Natural killer cell (primary cell): ENCODE measurements at places on chromosomes 2 and 18. TPM values are rescaled to one million over a fixed set of nuclear protein-coding genes. Genes with fewer than 3 reads are reported as not detected.
A peak's percentile ranks its signal among the peaks of the same experiment; 100 is the strongest.

GRCh38 chr2:182594286-182594685 lies 121.8 kb upstream of the DNAJC10 start:
- H3K4me3 ChIP-seq: no peak overlapping the region
- no peaks in the 10 kb centered on the region for H3K36me3 ChIP-seq
- no peaks in the 10 kb centered on the region for H3K4me1 ChIP-seq
- no peak for DNase-seq
- H3K27ac ChIP-seq: no peak overlapping the region

DNA sequence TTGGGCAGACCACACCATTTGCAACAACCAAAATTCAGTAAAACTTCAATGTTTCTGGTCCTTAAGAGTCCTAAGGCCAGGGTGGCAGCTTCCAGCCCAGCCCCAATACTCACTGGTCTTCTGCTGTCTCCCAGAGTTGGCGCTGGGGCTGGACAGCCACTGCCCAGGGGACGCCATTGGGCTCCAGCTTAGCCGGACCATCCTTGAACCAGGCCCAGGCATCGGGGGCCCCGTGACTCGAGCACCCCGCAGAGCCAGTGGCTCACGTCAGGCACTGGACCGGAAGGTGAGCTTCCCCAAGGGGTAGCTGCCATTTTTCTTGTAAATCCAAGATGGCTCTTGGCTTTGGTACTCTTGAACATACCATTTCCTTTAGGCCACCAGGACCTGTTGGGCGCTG lies 21.8 kb downstream of the SNED1 start:
- no peaks in the 10 kb centered on the region for H3K27me3 ChIP-seq
- H3K27ac ChIP-seq: no peak overlapping the region

GRCh38 chr2:224584111-224584784 lies 915 bp downstream of the CUL3 start:
- H3K4me3 ChIP-seq: peak overlapping the region; percentile 83
- H3K4me1 ChIP-seq: peaks cover 30% of the 10 kb centered on the region
- H3K27ac ChIP-seq: peak overlapping the region; percentile 62
- no peaks in the 10 kb centered on the region for H3K36me3 ChIP-seq

DNA sequence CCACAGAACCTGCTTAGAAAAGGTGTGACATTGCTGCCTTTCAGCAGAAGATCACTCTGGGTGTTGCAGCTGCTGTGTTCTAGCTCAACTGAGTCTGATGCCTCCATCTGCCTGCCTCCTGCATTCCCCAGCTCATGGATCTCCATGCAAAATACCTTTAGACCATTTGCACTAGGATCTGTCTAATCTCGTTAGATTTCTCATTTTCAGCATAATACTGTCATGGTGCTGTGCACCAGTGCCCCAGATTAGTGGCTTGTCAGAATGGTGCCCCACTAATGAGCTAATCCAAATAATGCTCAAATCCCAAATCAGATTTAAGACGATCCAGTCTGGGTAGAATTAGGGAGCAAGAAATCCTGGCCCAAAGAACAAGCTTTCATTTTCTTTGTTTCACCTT lies 284.4 kb upstream of the PARD3B start:
- no peak for DNase-seq
- no peak overlapping the region for H3K4me3 ChIP-seq
- no peak overlapping the region for H3K27ac ChIP-seq
- H3K4me1 ChIP-seq: no peaks in the 10 kb centered on the region
- H3K27me3 ChIP-seq: no peaks in the 10 kb centered on the region

LRP1B gene
- not detected for total RNA-seq

SH3RF3 gene
- total RNA-seq: 0.34 TPM

DNA sequence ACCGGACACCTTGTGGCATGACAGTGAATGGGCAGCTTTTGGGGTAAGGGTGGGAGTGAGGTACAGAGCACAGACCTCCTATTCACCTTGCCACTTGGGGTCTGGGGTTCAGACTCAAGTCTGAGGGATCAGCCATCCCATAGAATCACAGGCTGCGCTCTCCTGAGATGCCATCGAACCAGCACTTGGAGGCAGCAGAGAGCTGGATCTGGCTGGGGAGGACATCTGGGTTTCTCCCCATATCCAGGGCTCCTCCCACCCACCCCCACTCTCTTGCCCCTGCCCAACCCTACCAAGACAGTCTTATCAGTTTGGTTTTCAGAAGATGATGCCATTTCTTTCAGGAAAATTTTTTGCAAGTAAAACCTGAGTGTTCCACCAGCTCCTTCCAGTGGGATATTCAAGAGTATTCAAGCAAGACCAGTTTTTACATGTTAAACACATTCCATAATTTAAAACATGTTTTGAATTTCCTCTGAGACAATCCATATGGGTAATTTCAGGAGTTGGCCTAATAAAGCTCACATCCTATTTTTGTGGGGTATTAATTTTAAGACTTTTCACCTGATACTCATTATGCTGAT lies 29.2 kb upstream of the TEX44 start:
- H3K27me3 ChIP-seq: no peaks in the 10 kb centered on the region
- no peaks in the 10 kb centered on the region for H3K4me1 ChIP-seq
- H3K27ac ChIP-seq: no peak overlapping the region
- no peaks in the 10 kb centered on the region for H3K36me3 ChIP-seq
- H3K4me3 ChIP-seq: no peak overlapping the region

DNA sequence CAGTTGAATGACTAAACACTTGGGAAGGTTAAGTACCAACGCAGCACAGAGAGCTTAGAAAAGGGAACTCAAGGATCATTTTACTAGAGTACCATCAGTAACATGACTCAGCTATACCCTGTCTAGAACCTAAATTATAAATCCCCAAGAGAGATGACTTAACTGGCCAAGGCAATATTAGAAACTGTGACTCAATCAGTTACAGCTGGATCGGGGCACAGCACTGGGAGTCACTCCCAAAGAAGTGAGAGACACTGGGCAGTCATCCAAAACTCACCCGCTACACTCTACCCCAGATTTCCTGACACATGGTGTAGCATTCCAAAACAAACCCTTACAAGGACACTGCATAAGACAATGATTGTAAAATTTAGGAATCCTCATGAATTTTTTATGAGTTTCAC lies 17.7 kb downstream of the IWS1 start:
- H3K36me3 ChIP-seq: peaks cover 31% of the 10 kb centered on the region
- H3K4me3 ChIP-seq: no peak overlapping the region
- H3K27ac ChIP-seq: no peak overlapping the region
- H3K27me3 ChIP-seq: no peaks in the 10 kb centered on the region

- H3K4me3 ChIP-seq: no peak overlapping the region
- H3K36me3 ChIP-seq: no peaks in the 10 kb centered on the region
- DNase-seq: no peak
- H3K4me1 ChIP-seq: no peaks in the 10 kb centered on the region
- no peaks in the 10 kb centered on the region for H3K27me3 ChIP-seq
Measured at GRCh38 chr18:5137261-5137660, 59.8 kb downstream of the AKAIN1 start.

GRCh38 chr2:216557820-216558219 lies 59.2 kb downstream of the RPL37A start:
- H3K27me3 ChIP-seq: no peaks in the 10 kb centered on the region
- H3K4me3 ChIP-seq: no peak overlapping the region
- no peaks in the 10 kb centered on the region for H3K36me3 ChIP-seq
- DNase-seq: no peak
- H3K4me1 ChIP-seq: peaks cover 32% of the 10 kb centered on the region
- no peak overlapping the region for H3K27ac ChIP-seq

PRKAG3 gene
- total RNA-seq: not detected

- DNase-seq: no peak
- H3K4me1 ChIP-seq: no peaks in the 10 kb centered on the region
Measured at GRCh38 chr2:164745012-164745797, 96.4 kb downstream of the COBLL1 start.

DNA sequence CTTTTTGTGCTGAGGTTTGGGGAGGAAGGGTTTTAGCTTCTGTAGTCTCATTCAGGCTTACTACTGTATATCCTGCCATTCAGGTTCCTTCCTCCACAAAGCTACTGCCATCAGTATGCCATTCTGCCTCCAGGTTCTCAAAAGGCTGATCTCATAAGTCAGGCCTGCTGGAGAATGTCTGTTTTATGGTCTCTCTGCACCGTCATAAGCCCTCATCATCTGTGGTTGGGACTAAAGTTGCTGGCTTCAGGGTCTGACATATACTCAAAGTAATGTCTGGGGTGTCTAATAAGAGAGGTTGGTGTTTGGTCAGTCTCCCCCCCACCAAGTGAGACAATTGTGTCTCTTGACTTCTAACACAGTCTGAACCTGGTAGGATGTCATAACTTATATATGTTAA lies 36.2 kb upstream of the CCBE1 start:
- no peak for DNase-seq
- no peak overlapping the region for H3K4me3 ChIP-seq
- no peaks in the 10 kb centered on the region for H3K36me3 ChIP-seq
- H3K4me1 ChIP-seq: no peaks in the 10 kb centered on the region

CFAP65 gene
- not detected for total RNA-seq

DNA sequence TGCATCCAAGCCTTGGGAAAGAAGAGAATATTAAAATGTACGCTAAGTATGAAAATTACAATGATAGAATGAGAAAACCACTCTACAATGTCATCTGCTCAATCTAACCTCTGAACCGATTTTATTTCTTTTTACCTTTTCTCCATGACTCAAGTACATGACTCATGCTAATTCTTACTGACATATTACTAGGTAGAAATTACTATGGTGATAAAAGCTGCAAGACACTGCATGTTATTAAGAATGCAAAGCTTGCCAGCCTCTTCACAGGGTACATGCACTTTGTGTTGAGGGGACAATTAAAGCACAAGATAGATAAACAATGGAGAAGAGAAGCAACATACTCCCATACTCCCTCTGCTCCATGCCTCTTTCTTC lies 20.7 kb downstream of the SFT2D3 start:
- DNase-seq: no peak
- H3K4me3 ChIP-seq: no peak overlapping the region
- no peaks in the 10 kb centered on the region for H3K4me1 ChIP-seq
- no peak overlapping the region for H3K27ac ChIP-seq
- H3K36me3 ChIP-seq: peaks cover 59% of the 10 kb centered on the region
- H3K27me3 ChIP-seq: no peaks in the 10 kb centered on the region

VIL1 gene
- total RNA-seq: 1.8 TPM

GRCh38 chr2:85414761-85415553 lies 3.6 kb upstream of the SH2D6 start:
- H3K4me1 ChIP-seq: peaks cover 65% of the 10 kb centered on the region
- H3K27me3 ChIP-seq: no peaks in the 10 kb centered on the region
- H3K27ac ChIP-seq: no peak overlapping the region
- no peak for DNase-seq
- H3K4me3 ChIP-seq: no peak overlapping the region

DNA sequence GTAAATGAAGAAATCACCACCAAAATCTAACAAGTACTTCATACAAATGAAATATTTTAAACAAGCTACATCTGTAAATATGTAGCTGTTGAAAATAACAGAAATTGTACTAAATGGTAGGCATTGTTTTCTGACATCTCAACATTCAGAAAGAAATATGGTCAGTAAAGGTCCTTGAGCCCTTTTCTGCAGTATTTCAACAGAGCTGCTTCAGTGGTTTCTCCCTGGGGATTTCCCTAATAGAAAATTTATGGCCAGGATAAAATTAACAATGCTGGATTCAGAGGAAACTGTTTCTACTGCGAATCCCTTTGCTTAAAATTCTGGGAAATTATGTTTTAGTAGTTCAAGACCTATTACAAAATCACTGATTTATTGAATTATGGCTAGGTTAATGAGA lies 256.6 kb downstream of the PIEZO2 start:
- H3K36me3 ChIP-seq: no peaks in the 10 kb centered on the region
- no peak for DNase-seq
- H3K4me3 ChIP-seq: no peak overlapping the region

CWC22 gene
- 14.9 TPM for total RNA-seq

DNA sequence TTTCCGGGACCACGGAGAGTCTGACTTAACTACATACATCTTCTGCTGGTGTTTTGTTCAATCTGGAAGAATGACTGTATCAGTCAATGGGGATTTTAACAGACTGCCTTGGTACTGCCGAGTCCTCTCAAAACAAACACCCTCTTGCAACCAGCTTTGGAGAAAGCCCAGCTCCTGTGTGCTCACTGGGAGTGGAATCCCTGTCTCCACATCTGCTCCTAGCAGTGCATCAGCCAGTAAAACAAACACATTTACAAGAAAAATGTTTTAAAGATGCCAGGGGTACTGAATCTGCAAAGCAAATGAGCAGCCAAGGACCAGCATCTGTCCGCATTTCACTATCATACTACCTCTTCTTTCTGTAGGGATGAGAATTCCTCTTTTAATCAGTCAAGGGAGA lies 23.1 kb downstream of the ICOS start:
- no peak for DNase-seq
- H3K4me3 ChIP-seq: no peak overlapping the region
- H3K4me1 ChIP-seq: no peaks in the 10 kb centered on the region
- peaks cover 3% of the 10 kb centered on the region for H3K36me3 ChIP-seq

IFIH1 gene
- 36.7 TPM for total RNA-seq

DNA sequence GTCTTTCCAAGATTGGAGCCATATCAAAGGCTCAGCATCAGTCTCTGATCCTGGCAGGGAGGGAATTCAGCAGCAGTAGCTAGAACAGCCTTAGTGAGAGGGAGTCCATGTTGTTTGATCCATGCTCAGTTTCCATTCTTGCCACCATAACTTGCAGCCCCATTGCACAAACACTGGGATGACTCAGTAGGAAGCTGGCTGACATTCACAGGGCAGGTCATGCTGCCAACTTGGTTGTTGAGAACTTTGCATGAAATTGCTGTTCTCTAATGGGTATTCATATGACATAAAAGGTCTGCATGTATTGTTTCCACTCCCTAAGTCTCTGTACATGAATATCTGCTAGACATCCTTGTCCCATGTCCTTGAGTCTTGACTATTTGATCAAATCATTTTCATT lies 29.9 kb upstream of the STAT4 start:
- H3K27ac ChIP-seq: no peak overlapping the region
- H3K27me3 ChIP-seq: no peaks in the 10 kb centered on the region
- no peaks in the 10 kb centered on the region for H3K4me1 ChIP-seq
- H3K4me3 ChIP-seq: no peak overlapping the region
- no peaks in the 10 kb centered on the region for H3K36me3 ChIP-seq

DNA sequence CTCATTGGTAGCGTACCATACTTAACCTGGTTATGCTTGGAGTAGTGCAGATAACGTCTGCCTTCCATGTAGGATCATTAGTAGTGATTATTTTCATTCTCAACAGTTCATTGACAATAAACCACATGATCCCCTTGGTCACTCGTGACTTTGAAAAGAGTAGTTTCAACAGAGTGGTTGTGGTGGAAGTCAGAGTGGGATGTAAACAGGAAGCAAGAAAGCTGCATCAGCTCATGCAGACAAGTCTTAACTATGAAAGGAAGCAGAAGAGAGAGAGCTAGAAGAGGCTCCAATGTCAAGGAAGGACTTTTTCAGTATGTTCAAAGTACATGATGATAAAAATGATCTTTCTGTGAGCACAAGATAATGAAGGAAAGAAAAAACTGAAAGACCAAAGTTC lies 287.4 kb downstream of the MBD2 start:
- H3K36me3 ChIP-seq: no peaks in the 10 kb centered on the region
- no peak overlapping the region for H3K4me3 ChIP-seq
- H3K27me3 ChIP-seq: no peaks in the 10 kb centered on the region
- H3K4me1 ChIP-seq: no peaks in the 10 kb centered on the region
- no peak for DNase-seq

KIF1A gene
- total RNA-seq: 0.09 TPM

DNA sequence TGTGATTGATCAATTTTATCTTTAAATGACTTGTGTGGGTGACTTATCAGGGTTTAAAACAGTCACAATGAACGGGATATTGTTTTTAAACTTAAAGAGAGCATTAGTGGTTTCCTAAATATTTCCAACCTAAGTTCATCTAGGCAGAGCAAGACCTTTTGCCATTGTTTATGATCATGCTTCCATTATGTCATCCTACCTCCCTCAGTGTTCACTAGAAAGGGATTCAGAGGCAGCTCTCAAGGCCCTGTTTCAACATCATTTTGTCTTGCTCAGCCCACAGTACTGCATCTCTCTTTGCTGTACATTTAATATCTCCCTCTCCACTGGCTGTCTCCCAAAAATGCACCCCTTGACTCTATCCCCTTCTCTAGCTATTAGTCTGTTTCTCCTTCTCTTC lies 21.5 kb upstream of the PELI1 start:
- no peak for DNase-seq
- H3K36me3 ChIP-seq: no peaks in the 10 kb centered on the region
- no peak overlapping the region for H3K27ac ChIP-seq
- H3K4me1 ChIP-seq: no peaks in the 10 kb centered on the region
